NCI-H748 treated with DMSO at 0.1 percent for 48 hours (cell line): ENCODE measurements at places on chromosomes 7 and 10.

GRCh38 chr10:34854147-34854601, 39.1 kb upstream of the PARD3 start:
- no peak for DNase-seq

DNA sequence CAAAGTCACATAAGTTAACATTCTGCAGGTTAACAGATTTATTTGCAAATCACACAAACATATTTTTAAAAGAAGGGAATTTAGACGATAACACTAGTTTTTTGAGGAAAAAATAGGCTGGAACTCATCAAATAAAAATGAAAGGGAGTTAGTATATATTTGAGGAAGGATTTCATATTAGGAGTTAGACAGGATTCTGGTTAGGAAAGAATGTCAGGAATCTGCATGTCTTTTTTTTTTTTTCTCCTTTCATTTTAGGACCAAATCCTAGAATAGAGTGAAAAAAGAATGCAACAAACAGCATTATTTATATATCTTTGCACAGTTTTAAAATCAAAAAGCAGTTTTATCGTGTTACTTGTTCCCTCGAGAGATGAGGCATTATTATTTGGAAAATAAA, 8.9 kb upstream of the TRDMT1 start:
- no peak for DNase-seq

DNA sequence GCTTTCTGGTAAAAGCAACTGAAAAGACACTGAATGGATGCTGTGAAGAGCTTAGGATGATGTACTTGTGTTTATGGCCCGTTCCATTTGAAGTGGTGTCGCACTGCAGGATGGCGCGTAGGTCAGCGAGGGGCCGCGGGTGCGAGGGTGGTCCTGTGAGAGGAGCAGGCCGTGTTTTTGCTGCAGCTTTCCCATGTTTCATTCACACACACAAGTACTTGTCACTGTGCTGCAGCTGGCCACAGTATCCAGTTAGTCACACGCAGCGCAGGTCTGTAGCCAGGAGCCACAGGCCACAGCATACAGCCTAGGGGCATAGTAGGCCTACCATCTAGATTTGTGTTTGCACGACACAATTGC, 23.2 kb downstream of the WIPI2 start:
- no peak for DNase-seq

- no peak for DNase-seq
Measured at GRCh38 chr10:30151581-30152389, 92.4 kb upstream of the JCAD start.

DNA sequence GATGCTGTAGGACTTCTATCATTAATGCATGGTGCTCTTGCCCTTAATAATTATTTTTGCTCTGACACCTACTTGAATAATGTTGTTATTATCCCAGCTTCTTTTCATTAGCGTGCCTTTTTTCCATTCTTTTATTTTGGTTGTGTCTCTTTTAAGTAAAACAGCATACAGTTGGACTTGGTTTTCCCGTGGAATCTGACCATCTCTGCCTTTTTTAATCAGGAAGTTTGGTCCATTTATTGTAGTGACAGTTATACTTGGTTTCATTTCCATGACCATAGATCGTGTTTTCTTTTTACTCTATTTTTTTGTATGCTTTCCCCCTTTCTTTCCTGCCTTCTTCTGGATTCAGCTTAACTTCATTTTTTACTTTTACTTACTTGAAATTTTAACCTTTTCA, 4.6 kb downstream of the PAPOLB start:
- DNase-seq = no peak
